OCI-M1 (cell line): ENCODE measurements at places on chromosomes 6 and 20.

DNA sequence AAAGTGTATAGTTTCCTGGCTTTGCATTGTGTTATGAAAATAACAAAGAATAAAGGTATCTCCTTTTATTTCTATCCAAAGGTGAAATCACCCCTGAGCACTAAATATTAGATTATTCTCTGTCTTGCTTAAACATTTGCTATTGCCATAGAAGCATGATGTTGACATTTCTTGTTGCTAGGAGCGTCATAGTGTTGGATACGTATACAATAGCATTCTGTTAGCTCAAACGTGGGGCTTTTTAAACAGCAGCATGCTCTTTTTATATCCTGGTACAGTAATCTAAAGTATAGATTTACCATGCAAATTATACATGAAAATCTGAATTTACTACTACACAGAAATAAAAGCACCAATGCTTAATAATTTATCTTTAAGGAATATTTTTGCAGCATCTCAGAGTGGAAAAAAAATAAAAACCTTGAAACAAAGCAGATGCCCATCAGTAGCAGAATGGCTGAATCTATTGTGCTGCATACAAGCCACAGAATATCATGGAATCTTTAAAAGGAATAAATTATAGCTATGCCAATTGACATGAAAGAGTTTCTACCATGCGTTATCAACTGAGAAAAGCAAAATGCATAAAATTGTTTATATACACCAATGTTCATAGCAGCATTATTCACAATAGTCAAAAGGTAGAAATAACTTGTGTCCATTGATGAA lies 9.6 kb upstream of the HSF2 start:
- no peak for DNase-seq

DNA sequence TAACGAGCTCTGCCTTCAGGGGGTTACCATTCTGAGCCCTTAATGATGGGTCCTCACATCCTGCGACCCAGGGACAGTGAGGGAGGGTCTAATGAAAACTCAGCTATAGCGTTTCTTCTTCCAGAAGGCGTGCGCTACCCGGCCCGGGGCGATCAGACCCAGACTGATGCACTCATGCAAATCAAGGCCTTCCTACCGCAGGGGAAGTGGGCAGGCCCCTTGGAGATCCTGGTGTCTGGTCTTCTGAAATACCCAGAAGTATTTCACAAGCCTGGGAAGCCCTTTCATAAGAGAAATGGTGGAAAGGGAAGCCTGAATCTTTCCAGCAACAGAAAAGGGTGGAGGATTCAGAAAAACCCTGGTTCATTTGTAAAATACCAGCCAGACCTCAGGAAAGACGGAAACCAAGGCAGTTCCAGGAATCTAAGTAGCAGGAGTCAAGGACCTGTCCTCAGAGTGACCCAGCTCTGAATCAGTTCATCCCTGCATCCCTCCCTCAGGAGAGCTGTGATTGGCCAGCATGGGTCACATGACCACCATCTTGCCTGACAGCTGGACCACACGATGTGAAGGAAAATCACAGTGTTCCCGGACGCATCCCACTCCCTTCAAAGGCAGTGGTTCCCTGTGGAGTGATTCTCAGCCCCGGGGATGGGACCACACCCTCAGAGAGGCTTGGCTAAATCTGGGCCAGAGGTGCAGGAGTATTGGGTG lies 12.7 kb downstream of the BFSP1 start:
- DNase-seq = no peak

GRCh38 chr20:58889334-58889760 lies 36.8 kb downstream of the GNAS start:
- DNase-seq = peak; percentile 58

GRCh38 chr20:47198254-47198671 lies 158.2 kb downstream of the ZMYND8 start:
- DNase-seq = no peak

- no peak for DNase-seq
These were observed 38.5 kb upstream of the NELFCD start for GRCh38 chr20:58942549-58942948.

DNA sequence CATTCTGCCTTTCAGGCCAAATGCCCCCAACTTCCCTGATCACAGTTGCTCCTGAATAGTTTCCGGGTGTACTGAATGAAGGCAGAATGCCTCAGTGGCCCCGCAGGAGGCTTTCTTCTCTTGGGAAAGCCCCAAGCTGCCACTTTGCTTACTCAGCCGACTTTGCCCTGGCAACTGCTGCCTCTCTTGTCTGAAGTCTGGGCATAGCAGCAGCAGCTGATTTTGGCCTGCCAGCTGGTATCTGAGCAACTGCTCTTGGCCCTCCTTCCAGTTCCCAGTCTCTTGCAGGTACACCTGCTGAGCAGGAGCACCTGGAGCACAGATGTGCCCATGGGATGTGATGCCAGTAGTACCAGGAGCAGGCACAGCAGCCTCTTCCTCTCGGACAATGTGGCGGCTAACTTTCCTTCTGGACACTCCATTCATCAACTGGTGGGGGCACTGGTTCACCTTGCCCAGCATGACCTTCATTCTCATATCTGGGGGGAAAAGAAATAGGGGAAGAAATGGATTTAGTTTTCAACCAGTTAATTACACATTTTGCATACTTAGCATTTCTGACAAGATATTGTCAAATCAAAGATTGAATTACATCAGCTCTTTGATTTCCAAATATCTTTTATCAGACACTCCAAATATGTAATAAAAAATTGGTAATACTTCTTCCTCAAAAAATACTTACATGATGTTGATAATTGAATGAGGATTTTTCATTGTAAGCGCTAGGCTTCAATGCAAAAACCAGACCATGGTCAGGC lies 468.2 kb downstream of the PKHD1 start:
- no peak for DNase-seq

DNA sequence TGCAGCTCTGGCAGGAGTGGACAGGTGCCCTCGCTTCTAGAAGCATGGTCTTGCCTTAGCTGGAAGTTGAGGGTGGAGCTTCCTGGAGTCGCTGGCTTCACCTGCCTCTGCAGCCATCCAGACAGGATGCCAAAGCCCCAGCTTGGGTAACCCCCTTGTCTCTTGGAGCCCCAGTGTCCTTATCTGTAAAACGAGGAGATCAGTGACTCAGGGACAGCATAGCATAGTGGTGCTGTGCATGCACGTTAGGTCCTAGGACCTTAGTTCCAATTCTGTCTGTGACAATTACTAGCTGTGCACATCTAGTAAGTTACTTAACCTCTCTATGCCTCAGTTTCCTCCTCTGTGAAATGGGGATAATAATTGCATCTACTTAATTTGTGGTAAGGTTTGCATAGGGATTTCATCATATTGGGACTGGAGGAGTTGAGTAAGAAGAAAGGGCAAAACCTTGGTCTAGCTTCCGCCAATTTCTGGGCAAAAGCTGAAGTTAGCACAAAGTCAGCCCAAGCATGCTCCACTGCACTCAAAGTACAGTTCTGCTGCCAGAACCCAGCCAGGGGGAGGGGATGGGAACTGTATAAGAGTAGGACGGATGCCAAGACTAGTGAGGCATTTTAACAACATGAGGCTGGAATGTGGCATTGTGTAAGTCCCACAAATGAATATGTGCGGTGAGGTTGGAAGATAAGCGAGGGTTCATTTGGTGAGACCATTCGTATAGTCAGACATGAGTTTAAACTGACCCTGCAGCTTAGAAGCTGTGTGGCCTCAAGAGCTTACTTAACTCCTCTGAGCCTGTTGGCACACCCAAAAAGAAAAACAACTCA lies 24.5 kb downstream of the TOX2 start:
- peak; percentile 67 for DNase-seq

DNA sequence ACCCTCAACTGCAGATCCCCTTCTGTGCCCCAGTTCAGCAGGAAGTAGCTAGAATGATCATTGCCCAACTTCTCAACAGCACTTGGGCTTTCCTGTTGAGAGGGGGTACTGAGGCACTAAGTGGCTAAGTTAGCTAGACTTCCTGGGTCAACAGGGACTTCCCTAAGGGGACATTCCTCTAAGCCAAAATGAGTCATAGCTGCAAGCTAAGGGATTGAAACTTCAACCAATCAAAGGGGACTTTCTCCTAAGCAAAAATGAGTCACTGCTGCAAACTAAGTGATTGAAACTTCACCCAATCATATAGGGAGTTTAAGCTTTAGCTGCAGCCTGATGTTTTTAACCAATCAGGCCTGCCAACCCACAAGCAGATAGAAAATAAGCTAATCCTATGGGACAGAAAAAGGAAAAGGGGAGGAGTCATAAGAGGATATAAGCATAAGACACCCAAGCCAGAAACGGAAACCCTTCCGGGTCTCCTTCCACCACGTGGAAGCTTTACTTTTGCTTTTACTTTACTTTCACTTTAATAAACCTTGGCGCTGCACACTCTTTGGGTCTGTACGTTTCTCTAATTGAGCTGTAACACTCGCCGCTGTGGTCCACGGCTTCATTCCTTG lies 659.0 kb upstream of the HS3ST5 start:
- DNase-seq = peak; percentile 19

DNA sequence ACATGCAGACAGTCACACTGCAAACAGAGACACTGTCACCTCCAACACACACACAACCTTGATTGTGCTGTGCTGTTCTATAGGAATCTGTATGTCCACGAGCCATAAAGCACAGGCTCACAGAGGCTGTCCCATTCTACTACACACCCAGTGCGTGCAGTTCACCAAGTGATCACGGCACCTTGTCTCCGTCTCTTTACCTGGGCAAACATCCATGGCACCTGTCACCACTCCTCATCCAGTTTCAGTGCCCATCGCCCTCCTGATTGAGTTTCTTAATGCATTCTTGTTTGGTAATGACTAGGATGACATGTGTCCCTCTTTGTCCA lies 65.8 kb upstream of the STMND1 start:
- DNase-seq = no peak

DNA sequence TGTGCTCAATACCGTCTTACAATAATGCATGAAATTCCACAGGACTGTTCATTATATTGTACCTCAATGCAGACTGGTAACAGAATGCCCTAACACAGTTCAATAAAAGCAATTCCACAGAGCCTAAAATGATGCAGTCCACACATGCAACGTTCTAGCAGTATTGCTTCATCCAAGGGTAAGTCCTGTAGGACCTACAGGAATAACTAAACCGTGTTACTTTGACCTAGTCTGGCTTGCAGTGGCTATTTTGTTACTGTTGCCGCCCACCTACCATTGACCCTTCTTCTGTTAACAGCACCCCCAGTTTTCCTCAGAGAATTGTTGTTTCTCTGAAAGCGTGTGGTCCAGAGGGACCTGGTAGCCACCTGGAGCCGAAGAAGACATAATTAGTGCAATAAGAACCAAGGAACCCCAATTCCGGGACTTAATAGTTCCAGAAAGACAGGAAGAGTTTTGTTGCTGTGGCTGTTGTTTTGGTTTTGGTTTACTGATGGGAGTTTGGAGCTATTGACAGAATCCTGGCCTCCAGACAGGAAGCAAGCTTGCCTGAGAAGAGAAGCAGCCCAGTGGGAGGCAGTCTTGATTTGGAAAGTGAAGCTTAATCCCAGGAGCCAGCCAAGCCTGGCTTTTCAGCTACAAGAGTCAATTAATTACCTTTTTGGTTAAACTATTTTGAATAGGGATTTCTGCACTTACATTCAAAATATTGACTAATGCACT lies 91.3 kb downstream of the FRK start:
- no peak for DNase-seq

GRCh38 chr20:60986506-60987156 lies 265.4 kb upstream of the CDH4 start:
- DNase-seq = no peak

- no peak for DNase-seq
These were observed 15.3 kb downstream of the TRPC4AP start for GRCh38 chr20:35077341-35077740.

DNA sequence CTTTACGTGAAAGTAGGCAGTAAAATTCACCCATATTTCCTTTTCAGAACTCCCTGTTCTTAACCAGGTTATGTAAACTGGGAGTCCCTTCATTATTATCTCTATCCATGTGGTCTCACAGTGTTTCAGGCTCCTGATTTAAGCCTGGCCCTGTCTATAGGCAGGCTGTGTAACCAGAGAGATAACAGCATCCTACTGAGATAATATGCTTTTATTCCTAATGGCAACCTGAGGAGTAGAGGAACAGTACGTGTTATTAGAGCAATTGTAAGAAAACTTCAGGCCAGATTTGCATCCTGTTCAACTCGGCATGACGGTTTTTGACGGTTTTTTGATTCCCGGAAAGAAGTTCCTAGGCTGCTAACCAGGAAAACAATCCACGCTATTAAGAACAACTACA lies 16.9 kb downstream of the FUT9 start:
- no peak for DNase-seq

GRCh38 chr20:47293631-47294030 lies 62.9 kb downstream of the ZMYND8 start:
- peak; percentile 56 for DNase-seq

DNA sequence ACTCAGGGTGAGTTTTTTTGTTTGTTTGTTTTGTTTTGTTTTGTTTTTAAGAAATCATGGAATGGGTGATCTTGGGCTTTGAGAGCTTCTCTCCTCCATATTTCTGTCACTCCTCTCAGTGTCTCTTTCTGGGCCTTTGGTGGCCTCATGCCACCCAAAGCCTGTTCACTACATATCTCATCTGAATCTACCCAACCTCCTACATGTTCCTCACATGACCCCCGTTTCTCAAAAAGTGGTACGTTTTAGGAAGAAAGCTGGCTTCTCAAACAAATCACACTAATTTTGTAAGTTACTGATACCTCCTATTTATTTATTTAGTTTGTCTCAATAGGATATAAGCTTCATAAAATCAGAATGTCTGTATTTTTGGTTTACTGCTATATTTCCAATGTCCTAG lies 80.0 kb downstream of the SESN1 start:
- peak; percentile 54 for DNase-seq

- DNase-seq = peak; percentile 99
These were observed 21.5 kb downstream of the OR2B2 start for GRCh38 chr6:27890445-27891319.

DNA sequence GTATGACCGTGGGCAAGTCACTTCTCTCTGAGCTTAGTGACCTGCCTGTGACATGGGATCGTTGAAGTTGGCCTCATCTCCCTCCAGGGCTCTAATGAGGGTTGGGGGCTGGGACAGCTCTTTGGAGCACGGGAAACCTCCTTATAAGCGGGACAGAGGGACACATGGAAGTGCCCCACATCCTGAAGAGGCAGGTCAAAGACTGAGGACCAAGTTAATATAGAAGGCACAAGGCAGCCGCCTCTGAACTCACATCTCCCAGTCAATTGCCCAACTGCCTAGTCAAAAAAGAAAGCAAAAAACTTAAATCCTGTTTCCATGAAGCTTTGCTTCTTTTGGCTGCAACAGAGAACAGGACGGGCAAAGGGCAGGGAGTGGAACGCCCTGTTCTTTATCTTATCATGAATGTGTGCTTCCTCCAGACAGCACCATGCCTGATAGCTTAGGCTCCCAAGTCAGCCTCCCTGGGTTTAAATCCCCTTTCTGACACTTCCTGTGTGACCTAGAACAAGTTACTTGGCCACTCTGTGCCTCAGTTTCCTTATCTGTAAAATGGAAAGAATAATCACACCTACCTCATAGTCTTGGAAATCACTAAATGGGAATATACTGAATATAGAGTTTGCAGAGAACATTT lies 27.1 kb downstream of the LBP start:
- DNase-seq = peak; percentile 87

DNA sequence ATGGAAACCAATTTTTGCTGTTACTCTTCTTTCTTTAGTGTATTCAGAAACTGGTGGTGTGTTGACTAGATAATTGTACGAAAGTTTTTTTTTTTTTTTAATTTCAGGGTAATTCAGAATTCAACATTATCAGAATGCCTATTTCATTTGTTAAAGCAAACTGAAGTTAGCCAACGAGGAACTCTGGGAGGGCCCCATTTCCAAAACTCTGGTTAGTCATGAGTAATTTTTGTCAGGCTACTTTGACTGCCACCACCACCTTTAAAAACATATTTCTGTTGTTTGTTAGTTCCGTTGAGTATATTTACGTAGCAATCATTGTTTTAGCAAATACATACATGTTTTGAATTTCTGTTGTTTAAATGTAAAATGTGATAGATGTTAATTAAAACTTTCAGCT lies 763 bp downstream of the ZKSCAN8 start:
- DNase-seq = peak; percentile 30
